ENCODE measurements at places on chromosomes 11 and 22.

- DNase-seq, result no peak
Observed at GRCh38 chr11:44319552-44320288, 9.8 kb upstream of the ALX4 start.

- DNase-seq, result no peak
Observed at GRCh38 chr11:119445850-119446249, 22.9 kb upstream of the THY1 start.

DNA sequence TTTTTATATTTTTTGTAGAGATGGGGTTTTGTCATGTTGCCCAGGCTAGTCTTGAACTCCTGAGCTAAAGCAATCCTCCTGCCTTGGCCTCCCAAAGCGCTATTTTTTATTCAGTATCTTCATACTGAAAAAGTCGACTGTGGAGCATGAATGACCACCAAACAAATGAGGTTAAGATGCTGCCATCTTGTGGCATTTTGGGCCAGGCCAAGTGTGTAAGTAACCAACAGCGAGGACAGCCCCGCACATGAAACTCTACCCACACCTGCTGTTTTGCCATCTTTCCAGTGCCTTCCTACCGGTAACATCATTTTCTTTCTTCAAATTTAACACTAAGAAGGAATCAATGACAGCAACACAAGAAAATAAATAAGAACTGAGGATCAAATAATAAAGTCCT lies 32.2 kb upstream of the AQP11 start:
- DNase-seq, result peak; percentile 31

DNA sequence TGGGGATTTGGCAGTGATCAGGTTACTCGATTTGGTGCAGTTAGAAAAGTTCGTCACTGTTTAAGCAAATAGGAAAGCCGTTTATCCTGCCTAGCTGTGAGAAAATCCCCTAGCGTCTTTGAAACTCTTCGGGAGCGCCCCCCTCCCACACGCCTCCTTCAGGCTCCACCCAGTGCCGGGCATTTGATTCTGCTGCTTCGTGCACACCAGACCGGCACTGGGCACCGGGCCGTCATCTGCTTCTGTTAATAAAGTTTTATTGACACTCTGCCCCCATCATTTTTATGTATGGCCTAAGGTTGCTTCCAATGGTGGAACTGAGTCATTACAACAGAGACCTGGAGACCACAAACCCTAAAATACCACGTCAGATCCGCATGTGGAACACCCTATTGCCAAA lies 50.9 kb downstream of the IGF2 start:
- DNase-seq, result no peak

DNA sequence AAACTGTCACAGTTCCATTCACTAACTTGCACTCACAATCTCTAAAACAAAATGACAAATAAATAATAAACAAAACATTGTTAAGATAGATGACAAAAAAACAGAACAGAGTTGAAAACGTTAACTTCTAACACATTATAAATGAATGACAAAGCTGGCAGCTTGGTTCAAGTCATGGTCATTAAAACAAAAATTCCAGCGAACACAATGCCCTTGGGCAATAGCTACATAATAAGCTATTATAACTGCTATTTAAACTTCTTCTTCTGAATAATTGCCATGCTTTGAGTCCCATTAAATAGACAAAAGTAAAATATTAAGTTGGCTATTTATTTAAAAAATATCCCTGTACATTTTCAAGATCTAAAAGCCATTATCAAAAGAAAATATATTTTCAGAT lies 54.7 kb downstream of the PICALM start:
- DNase-seq, result no peak

GRCh38 chr11:121341609-121342008 lies 49.0 kb downstream of the SC5D start:
- no peak for DNase-seq

- DNase-seq, result no peak
Observed at GRCh38 chr11:134464196-134464595, 52.2 kb upstream of the B3GAT1 start.
